ENCODE measurements at places on chromosomes 16 and 17.

DNA sequence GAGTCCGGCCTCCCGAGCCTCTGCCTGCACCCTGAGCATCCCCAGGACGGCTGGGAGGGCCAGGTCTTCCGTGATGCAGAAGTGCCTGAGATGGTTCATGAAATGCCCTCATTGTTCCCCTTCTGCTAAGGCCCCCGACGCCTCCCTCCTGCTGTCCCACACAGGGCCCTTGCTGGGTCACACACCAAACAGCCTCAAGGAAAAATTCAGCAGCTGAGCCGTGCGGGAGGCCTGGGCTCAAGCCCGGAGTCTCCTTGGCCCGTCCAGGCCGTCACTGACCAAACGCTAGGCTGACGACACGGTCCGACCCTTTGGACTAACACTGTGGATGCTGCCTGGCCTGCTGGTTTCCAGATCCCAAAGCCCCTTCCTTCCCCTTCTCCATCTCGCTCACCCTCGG, 90.2 kb downstream of the RTN4RL1 start:
- no peak for DNase-seq

DNA sequence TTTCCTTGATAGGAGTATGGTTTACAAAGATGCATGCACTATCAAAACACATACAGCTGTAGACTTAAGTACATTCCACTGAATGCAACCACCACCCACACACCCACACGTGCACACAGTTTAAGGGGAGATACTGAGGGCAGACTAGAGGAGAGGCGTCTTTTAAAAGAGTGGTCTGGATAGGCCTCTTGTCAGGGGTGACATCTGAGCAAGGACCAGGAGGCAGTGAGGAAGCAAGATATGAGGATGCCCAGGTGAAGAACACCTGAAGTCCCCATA, 12.6 kb downstream of the MPHOSPH6 start:
- DNase-seq, result no peak

- no peak for DNase-seq
These were observed 5.1 kb upstream of the KRT16 start for GRCh38 chr17:41617698-41618097.

DNA sequence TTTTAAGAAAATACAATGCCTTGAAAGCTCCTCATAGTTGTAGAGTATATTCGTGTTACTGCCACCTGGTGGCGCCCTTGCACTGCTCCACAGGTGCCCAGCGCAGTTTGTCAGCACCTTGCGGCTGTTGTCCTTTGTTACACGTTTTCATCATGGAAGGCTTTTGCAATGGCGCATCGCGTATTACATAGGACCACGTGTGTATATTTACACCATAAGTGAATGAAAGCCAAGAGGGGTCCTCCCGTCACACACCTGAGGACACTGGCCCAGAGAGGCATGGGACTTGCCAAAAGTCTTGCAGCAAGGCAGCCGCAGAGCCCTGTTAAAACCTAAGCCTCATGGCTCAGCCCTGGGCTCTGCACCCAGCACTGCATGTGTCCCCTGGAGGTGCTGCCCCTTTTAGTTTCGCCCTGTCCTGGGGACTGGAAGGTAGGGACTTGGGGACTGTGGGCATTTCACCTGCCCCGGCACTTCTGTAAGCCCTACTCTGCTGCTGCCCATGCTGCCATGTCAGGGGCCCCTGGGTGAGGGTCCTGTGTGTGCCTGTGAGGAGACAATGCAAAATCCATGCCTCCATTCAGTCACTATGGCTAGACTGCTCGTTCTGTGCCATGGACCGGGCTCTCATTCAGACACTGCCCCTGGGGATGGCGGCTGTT, 24.3 kb downstream of the POLR3E start:
- DNase-seq, result peak; percentile 68

- DNase-seq, result no peak
These were observed 5.6 kb downstream of the CA4 start for GRCh38 chr17:60155427-60155814.

All from effector CD4-positive, alpha-beta T cell (primary cell).